Tibial nerve (tissue), 4 donors: ENCODE measurements at places on chromosomes 6 and 20. TPM values are rescaled to one million over a fixed set of nuclear protein-coding genes. Genes with fewer than 3 reads are reported as not detected.

- DNase-seq = no peak
These were observed 720.9 kb downstream of the GRIK2 start for GRCh38 chr6:102114402-102114801.

GRCh38 chr6:37516076-37516919, 16.6 kb upstream of the CCDC167 start:
- DNase-seq = no peak

GRCh38 chr20:36454332-36454697, 87.0 kb upstream of the MYL9 start:
- DNase-seq = no peak

DNA sequence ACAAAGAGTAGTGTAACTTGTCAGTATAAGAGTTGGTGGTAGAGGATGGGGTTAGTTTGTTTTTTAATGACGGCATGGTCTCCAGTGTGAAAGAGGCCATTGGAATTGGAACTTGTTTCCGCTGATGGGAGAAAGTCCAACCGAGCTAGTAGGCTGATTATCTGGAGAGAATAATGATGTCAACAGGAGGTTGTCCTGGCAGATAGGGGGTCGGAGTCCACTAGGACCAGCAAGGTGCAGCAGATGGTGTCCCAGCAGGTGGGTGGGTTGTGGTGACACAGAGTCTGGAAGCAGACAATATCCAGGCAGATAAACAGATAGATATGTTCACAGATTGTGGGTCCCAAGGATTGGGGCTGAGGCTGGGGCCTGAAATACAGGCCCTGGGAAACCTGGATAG, 35.1 kb downstream of the PKIB start:
- no peak for DNase-seq

GRCh38 chr6:93079061-93079460, 340.3 kb downstream of the EPHA7 start:
- DNase-seq = no peak

DNA sequence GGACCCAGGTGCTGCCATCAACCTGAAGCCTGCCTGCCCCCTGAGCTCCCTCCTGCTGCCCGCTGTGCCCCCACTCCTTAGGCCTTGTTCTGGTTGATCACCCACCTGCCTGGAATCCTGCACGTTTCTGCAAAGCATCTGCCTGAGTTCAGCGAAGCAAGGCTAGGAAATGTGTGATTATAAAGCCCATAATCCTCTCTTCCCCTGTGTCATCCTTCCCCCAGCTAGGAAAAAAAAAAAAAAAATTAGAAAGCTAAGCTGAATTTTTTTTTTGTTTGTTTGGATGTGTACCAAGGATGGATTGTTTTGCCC, 93.2 kb downstream of the FOXA2 start:
- DNase-seq = no peak

DNA sequence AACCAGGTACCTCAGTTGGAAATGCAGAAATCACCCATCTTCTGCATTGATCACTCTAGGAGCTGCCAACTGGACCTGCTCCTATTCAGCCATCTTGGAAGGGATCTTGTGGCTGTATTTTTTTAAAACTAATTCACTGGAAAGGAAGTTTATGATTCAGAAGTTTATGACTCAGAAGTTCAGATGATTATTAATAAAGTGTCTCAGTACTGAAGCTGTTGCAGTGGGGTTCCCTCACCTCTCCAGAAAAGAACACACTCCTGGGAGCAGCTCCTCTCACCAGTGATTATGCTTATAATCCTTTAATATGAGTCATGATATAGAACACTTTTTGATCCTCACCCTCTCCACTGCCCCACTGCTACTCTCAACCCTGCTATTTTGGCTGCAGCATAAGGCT, 291.2 kb upstream of the HS3ST5 start:
- no peak for DNase-seq

DNA sequence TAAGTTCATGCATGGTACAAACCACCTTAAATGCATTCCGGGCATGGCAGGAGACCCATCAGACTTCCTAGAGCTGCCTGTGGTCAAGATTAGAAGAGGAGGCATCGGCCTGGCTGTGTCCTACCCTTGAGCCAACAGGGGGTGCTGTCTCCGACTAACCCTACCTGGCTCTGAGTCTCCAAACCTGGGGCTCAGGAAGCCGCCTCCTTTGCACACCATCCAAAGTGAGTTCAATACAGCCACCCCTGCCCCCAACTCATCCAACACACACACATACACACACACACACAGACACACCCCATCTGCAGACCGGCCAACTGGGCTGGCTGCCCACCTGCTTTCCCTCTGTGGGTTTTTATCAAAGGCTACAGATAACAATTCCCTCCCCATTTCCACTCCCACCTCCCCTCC, 77.0 kb downstream of the JPH2 start:
- DNase-seq = no peak

DNA sequence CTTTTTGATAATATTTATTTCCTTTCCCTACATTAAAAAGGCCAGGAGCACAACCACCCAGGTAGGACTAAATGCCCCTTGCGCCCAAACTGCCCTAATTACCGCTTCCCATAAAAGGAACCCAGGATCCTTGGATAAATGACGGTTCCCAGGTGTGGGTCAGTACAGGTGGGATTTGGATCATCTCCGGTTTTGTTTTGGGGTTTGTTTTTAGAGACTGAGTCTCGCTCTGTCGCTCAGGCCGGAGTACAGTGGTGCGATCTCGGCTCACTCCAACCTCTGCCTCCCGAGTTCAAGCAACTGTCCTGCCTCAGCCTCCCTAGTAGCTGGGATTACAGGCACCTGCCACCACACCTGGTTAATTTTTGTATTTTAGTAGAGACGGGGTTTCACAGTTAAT, 28.4 kb downstream of the ZNF217 start:
- DNase-seq = no peak

DNA sequence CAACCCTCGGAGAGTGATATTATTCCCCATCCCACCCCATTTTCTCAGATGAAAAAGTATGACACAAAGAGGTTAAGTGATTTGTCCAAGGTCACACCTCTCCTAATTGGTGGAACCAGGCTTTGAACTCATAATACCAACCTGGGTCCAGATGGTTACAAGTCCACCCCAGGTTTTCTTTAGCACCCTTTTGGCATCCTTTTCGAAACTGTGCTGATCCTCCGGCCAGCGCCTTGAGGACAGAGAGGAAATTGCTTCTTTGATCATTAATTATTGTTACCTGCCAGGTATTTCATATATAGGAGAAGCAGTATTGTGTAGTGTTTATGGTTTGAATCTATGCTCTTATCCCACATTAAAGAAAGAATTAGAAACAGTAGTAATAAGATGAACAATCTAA, 29.3 kb upstream of the PDYN start:
- DNase-seq = no peak

- DNase-seq = no peak
These were observed 1.7 kb downstream of the LOC128125822 start for GRCh38 chr6:63573899-63574553.

DNA sequence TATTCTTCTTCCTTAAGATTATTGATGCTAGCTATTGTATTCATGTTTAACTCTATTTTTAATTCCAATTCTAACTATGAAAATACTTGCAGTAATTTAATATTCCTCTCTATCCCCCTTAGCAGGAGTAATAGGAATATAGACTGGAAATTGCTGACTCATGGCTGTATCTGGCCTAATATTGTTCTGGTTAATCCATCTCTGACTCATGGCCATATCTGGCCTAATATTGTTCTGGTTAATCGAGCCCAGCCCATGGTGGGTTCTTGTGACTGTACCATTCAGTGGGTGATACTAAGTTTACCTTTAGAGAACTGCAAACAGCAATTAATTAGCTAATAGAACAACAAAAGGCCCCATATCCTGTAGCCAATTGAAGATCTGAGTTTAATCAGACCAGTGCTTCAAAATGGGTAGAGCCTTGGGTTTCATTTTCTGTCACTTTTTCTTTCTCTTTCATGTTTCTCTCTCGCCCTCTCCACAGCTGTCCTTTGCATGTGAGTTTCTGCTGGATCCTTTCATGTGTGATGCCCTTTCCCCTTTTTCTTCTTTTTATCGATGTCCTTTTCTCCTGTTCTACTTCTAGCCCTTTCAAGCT, 50.6 kb downstream of the SLC22A3 start:
- DNase-seq = no peak

DNA sequence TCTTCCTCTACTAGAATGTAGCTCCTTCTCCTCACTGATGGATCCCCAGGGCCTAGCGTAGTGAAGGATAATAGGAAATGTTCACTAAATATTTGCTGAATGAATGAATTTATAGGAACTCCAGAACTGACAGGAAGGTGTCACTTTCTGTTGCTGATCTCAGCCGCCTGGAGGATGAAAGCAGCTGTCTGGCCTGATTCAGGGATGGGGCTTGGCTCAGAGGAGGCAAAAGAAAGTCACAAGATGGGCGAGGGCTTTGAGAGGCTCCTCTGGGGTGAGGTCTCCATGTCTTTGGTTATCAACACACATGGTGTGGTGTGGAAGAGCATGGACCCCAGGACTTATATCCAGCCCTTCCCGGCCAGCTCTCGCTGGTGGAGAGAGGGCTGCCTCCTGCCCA, 11.5 kb upstream of the CCDC167 start:
- no peak for DNase-seq

GRCh38 chr6:134010400-134010799, 42.0 kb downstream of the SLC2A12 start:
- no peak for DNase-seq

GRCh38 chr20:63483834-63484233, 11.4 kb upstream of the KCNQ2 start:
- no peak for DNase-seq

- no peak for DNase-seq
These were observed 170.9 kb downstream of the KLHL32 start for GRCh38 chr6:97095311-97095850.

DNA sequence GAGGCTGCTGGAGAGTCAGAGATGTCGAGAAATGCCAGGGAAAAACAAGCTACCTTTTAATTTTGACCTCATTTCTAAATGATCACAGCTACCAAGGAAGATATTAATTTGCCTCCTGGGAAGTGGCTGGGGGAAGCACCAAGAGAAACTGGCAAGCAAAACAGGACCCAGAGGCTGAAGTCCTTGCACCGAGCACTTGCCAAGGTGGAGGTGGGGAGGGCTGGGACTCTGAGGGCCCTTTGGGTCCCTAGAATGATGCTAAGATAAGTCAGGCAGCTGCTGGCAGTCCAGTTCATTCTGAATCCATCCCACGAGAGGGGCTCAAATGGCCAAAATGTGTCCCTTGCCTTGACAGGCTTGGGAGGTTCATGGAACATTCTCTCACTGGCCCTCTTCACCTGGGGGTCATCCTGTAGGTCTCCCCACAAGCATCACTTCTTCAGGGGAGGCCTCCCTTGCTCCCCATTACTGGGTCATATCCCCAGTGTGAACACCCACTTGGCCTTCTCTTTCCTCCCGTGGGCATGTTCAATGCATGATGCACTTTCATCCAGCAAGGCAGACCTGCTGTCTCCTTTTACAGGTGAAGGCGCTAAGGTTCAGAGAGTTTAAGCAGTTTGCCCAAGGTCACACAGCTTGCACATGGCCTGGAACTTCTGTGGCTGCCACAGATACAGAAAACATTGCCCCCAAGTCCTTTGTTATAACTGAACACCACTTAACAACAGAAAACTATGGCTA, 39.1 kb upstream of the BLCAP start:
- no peak for DNase-seq

DNA sequence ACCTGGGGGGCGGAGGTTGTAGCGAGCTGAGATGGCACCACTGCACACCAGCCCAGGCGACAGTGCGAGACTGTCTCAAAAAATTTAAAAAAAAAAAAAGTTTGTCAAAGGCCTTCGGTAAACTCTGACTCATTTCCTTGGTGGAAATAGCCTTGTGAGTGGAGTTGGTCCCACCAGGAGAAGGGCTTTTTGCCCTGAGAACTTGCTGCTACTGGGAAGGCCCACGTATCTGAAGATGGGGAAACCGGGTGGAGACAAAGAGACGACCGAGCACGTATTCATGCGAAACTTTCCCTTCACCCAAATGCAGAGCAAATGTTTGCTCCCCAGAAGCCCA, 51.7 kb downstream of the SLC22A23 start:
- DNase-seq = no peak

- no peak for DNase-seq
These were observed 157.2 kb downstream of the CDH26 start for GRCh38 chr20:60115451-60115850.

- DNase-seq = no peak
These were observed 62.9 kb upstream of the KCNG1 start for GRCh38 chr20:51085769-51086168.

DNA sequence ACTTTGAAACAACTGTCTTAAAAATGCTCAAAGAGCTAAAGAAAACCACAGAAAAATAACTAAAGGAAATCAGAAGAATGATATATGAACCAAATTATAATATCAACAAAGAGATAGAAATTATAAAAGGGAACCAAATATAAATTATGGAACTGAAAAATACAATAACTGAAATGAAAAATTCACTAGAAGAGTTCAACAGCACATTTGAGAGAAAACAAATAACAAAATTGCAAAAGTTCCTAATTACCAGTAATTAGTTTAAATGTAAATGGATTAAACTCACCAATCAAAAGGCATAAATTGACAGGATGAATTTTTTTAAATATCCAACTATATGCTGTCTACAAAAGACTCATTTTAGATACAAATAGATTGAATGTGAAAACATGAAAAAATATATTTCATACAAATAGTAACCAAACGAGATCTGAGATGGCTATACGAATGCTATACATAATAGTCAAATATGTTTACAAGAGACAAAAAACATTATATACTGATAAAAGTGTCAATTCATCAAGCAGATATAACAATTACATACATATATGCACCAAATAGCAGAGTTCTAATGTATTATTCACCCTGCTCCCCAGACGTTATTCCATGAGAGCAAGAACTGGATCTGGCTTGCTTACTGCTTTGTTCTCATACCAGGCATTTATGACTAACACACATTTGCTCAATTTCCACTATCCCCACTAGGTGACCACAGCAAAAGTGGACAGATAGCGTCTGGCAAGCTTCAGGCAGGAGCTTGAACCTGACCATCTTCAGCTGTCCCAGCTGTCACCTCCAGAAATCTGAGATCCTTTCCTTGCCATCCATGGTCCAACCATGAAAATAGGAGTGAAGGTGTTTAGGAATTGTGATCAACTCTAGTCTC, 72.4 kb upstream of the SIRPA start:
- no peak for DNase-seq

The HRH3 gene
- total RNA-seq = not detected

The MYLIP gene
- total RNA-seq = 28.5 TPM

The EEF1A2 gene
- total RNA-seq = not detected

The FAM83C gene
- total RNA-seq = not detected

The MLIP gene
- 292 TPM for total RNA-seq

The FNDC1 gene
- total RNA-seq = 4.6 TPM

The PDYN gene
- not detected for total RNA-seq

The CLIC5 gene
- 33.1 TPM for total RNA-seq

The MAS1L gene
- total RNA-seq = not detected

The CALHM5 gene
- total RNA-seq = 5.2 TPM

The MRPL14 gene
- total RNA-seq = 36.6 TPM

The NFATC2 gene
- 7.6 TPM for total RNA-seq
